ENCODE measurements at places on chromosomes 6 and 20.
A peak's percentile ranks its signal among the peaks of the same experiment; 100 is the strongest.

- DNase-seq, result no peak
These were observed 816.5 kb downstream of the BCKDHB start for GRCh38 chr6:80922916-80923455.

DNA sequence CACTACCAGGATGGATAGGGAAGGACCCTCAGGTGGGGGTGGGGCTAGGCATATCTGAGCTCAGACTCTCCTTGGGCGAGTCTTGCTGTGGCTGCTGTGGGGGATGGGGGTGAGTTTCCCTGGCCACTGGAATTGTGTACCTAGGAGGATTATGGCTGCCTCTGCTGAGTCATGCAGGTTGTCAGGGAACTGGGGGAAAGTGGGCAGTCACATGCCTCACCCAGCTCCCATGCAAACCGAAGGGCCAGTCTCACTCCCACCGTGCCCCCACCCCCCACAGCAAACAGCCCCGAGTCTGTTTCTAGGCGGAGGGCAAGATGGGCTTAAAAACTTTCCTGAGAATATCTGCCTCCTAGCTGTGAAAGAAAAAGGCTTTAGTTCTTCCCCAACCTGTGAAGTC, 210.3 kb upstream of the FERMT1 start:
- peak; percentile 9 for DNase-seq

GRCh38 chr6:140178935-140179334, 804.5 kb upstream of the CITED2 start:
- no peak for DNase-seq

DNA sequence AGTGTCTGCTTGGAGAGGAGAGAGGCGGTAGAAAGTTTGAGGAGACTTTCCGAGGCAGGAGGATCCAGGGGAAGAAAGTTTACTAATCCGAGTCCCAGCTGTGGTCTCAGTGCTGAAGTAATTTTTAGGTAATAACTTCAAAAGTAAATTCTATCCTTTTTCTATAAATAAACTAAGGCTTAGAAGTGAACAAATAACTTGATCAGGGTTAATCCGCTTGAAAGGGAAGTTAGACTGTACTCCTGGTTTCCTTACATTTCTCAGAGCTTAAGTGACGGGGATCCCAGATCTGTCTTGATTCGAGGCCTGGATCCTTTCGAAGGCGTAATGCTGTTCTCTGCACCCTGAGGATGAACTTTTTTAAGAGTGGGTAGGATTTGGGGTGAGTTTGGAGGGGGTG, 2.6 kb downstream of the STK35 start:
- no peak for DNase-seq

- no peak for DNase-seq
These were observed 237.9 kb downstream of the LRFN2 start for GRCh38 chr6:40349123-40349900.

- peak; percentile 57 for DNase-seq
These were observed 55.2 kb downstream of the PSMB1 start for GRCh38 chr6:170497841-170498301.

DNA sequence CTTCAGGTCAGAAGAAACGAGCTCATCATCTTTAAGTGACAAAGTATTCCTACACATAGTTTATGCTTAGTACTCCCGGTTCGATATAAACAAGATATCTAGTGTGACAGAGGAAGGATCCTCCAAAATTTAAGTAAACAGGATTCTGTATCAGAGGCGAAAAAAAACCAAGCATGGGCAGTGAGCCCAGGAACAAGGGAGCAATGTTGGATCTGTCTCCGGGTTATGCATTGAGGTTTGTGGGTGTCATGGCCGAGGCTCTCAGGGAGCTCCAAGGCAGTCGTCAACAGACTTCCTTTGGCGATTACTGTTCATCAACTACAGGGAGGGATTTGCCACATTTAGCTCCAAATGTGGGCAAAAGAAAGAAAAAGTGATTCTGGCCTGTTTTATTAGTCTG, 319.5 kb downstream of the CBLN4 start:
- DNase-seq, result no peak

- no peak for DNase-seq
These were observed 305.1 kb upstream of the SASH1 start for GRCh38 chr6:148037496-148037895.

DNA sequence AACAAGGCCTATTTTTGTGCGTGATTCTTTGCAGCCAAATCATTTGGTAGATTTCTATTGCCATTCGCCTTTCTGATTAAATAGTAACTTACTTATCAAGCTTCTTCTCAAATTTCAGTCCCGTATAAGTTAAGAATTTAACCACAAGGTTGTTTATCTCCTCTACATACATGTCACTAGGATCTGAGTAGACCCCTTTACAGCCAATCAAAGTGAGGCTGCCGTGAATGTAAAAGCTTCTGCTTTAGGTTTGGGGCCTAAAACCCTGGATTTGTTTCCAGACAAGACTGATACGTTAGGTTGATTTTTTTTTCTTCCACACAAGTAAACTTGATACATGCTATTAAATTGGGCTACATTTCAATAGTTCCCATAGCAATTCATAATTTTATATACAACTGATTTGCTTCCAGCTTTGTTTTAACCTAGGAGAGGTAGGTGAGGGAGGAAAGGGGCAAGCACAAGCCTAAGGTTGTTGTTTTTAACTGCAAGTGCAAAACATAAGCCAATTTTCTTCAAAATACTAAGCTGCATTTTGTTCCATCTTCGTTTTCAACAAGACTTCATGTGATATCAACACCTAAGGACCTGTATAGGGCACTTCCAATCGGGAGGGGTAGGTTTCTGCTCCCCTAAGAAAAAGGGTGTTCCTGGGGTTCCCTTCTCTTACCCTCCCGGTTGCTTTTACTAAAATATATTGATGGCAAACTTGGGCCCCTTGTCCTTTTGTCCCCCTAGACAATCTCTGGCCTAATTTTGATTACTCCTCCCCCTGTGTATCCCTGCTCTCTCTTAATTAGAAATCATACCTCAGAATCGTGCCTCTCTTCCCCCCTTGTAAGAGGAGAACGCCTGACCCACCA, 1.7 kb downstream of the RANBP9 start:
- peak; percentile 12 for DNase-seq

GRCh38 chr6:109262261-109262660, 120.0 kb downstream of the CD164 start:
- no peak for DNase-seq

GRCh38 chr20:4853004-4853403, 131.3 kb downstream of the PRND start:
- DNase-seq, result no peak

DNA sequence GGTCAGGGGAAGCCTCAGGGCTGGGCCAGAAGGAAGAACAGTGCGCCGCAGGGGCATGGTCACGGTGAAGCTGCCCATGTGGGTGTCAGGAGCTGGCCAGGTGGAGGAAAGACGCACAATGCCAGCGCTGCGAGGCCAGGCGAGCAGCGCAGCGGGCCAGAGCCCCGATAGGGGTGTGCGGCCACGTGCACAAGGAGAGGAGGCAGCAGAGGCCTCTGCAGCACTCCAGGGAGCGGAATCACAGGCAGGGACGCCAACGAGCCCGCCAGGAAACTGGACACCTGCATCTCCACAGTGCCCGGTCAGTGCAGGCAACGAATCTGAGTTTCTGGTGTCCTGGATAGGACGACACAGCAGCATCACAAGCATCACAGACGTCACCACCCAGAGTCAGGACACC, 35.7 kb downstream of the TAF4 start:
- DNase-seq, result no peak

DNA sequence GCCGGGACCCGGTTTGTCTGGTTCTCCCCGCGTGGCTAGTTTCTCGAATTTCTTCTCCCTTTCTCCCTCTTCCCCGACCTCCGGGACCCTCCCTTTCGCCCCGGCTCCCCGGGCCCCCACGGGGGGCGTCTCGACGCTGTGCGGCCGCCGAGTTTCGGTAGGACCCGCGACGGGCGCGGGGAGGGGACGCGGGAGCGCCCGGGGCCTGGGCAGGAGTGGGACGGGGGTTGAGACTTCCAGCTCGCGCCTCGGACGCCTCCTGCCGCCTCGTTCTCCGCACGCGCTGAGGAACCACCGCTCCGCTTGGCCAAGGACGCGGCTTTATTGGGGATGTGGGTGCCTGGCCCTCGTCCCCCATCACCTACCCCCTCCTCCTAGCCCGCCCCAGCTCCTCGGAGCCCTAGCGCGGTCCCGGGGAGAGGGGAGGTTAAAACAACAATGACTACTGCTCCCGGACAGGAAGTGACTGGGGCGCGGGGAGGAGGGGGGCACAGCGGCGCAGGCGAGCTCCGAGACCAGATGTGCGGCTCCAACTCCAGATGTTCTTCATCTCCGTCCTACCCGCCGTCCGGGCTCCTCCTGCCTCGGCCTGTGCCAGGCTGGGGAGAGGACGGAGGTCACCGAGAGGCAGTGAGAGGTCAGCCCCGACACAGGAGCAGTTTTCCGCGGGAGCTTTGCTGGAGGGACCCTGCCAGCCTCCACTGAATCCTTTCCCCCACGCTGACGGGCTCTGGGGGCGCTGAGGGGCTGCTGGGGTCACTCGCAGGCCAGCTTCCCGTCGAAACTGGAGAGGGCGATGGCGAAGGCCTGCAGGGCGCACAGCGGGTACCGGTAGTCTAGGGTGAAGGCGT, 917 bp upstream of the TEAD3 start:
- peak; percentile 30 for DNase-seq

DNA sequence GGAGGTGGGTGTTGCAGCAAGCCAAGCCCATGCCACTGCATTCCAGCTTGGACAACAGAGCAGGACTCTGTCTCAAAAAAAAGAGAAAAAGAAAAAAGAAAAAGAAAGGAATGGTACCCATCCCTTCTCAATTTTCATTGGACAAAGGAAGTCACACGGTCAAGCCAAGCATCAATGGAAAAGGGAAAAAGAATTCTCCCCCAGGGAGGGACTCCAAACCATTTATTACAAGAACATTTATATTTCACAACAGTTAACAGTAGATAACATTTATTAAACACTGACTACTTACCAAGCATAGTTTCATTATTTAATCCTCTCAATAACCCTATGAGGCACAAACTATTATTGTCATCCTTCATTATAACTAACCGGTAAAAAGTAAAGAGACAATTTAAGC, 6.6 kb upstream of the KIF13A start:
- no peak for DNase-seq

- DNase-seq, result no peak
These were observed 17.5 kb upstream of the SAMD3 start for GRCh38 chr6:130240232-130240631.

- peak; percentile 49 for DNase-seq
These were observed 136.4 kb upstream of the PTPN1 start for GRCh38 chr20:50373674-50374286.

DNA sequence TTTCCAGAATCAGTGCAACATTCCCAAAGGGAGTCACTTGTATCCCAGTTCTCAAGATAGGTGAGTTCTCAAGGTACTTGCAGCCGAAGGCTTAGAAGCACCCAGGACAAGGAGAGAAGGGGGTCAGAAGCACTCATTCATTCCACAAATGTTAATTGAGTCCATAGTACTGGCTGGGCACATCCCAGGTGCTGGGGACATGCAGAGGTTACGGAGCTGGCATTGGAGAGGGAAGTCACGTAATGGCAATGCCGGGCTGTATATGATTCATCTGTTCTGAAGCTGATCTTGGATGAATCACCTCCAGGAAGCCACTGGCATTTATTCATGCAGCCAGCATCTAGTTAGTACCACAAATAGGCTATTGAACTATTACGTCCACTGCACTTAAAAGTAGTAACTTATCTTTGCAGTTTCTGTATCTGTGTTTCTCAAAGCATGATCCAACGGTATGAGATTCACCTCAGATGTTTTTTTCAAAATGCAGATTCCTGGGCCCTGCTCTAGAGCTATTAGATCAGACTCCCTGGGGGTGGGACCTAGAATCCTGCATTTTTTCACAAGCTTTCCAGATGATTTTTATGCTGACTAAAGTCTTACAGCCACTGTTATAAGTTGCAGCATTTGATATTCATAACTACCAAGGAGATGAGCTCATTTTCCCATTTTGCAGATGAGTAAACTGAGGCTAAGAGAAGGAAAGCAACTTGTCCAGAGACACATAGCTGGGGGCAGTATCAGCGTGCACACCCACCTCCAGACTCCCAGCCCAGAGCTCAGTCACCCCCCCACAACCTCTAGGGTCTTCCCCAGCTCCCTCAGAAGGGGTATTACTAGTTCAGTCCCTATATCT, 44.1 kb upstream of the ID1 start:
- peak; percentile 98 for DNase-seq

- no peak for DNase-seq
These were observed 77.0 kb downstream of the MMS22L start for GRCh38 chr6:97205966-97206365.

- peak; percentile 96 for DNase-seq
These were observed 161.3 kb upstream of the AGPAT4 start for GRCh38 chr6:161434921-161435747.

All from kidney tubule cell (primary cell).